Glomerular endothelial cell (primary cell): ENCODE measurements at places on chromosomes 5 and 9. TPM values are rescaled to one million over a fixed set of nuclear protein-coding genes. Genes with fewer than 3 reads are reported as not detected.

Gene PLGRKT
- 13.0 and 25.7 TPM in 2 replicates for total RNA-seq

Gene ZNF354C
- 3.1 and 4.6 TPM in 2 replicates for total RNA-seq

Gene DND1
- total RNA-seq: 0.29 and 1.1 TPM in 2 replicates

Gene ZNF608
- total RNA-seq: 26.8 and 30.9 TPM in 2 replicates

Gene NRG2
- total RNA-seq: 0.23 and 0.39 TPM in 2 replicates

Gene RGS7BP
- total RNA-seq: 23.9 and 24.1 TPM in 2 replicates

Gene GABRA1
- not detected in 2 replicates for total RNA-seq

Gene FAM13B
- total RNA-seq: 10.5 and 16.2 TPM in 2 replicates

Gene CYLC2
- total RNA-seq: not detected in 2 replicates

Gene IGIP
- total RNA-seq: 3.0 and 3.7 TPM in 2 replicates

Gene ROPN1L
- total RNA-seq: 1.5 and 4.2 TPM in 2 replicates

Gene NR6A1
- 0.10 and 1.3 TPM in 2 replicates for total RNA-seq
